ENCODE measurements at places on chromosomes 16 and 17.

DNA sequence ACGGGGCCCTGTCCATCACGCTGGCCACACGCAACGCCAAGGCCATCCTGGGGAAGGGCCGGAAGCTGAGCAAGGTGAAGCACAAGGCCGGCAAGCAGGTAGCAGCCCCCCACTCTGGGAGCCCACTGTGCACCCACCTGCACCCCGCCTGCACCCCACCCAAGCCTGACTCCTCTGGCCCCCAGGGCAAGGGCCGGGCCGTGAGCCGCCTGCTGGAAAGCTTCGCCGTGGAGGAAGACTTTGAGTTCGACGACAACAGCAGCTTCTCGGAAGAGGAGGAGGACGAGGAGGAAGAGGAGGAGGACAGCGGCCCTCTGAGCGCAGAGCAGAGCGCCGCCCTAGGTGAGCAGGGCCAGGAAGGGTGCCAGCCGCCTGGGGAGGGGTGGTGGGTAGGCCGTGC, 54.0 kb downstream of the ACTG1 start:
- no peak for DNase-seq
- peaks cover 11% of the 10 kb centered on the region for H3K4me1 ChIP-seq
- no peak overlapping the region for H3K27ac ChIP-seq

- H3K36me3 ChIP-seq, result no peaks in the 10 kb centered on the region
- no peak for DNase-seq
- no peak overlapping the region for H3K27ac ChIP-seq
- H3K4me1 ChIP-seq, result no peaks in the 10 kb centered on the region
These were observed 102.0 kb downstream of the ADAMTS18 start for GRCh38 chr16:77332792-77333191.

DNA sequence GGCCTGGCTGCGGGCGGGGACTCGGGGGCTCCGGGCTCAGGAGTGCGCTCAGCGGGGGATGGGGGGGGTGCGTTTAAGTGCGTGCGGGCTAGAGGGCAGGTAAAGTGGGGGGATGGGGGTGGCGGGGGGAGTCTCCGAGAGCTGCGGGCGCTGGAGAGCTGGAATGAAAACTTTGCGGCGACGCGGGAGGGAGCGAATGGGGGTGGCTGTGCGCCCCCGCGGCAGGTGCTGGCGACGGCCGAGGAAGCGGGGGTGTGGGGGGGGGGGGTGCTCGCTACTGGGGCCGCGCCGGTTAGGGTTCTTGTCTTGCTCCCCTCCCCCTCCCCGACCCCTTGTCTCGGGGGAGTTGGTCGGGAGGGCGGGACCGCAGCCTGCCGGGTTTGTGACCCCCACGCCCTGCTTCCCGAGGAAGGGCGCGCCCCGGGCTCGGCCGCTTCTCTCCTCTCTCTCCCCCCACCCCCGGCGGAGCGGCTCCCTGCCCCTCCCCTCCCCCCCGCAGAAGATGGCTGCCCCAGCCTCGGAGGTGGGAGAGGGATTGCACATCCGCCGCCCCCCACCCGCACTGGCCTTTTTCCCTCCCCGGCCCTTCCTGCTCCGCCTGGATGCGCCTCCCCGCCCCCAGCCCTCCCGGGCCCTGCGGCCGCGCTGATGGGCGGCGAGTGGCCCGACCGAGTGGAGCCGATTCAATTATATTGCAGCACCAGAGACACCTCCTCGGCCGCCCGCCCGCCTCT, 649 bp downstream of the GSE1 start:
- DNase-seq, result peak; percentile 68
- no peaks in the 10 kb centered on the region for H3K27me3 ChIP-seq
- no peaks in the 10 kb centered on the region for H3K36me3 ChIP-seq
- H3K4me1 ChIP-seq, result peaks cover 62% of the 10 kb centered on the region

DNA sequence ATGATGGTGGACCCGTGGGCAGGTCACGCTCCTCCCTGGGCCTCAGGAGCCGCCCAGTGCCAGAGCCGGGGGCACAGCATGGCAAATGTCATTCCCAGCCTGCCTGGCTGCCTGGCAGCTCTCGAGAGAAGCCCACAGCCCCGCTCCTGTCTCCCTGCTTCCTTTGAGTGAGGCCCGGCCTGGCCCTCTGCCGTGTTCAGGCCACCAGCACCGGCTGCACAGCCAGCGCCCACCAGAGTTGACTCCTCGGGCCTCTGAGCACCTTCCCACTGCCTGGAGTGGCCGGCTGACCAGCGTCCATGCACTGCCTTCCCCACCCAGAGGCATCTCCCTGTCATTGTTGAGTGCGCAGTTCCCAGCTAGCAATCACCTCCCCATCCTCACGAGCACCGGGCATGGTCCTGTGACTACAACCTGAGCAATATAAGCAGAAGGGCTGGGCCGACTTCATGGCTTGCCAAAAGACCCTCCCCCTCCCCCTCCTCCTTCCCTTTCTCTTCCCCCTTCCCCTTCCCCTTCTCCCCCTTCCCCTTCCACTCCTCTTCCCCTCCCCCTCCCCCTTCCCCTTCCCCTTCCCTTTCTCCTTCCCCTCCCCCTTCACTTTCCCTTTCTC, 11.9 kb upstream of the SLC38A10 start:
- H3K27me3 ChIP-seq, result no peaks in the 10 kb centered on the region
- H3K4me3 ChIP-seq, result no peak overlapping the region
- no peaks in the 10 kb centered on the region for H3K36me3 ChIP-seq
- H3K27ac ChIP-seq, result no peak overlapping the region
- peaks cover 19% of the 10 kb centered on the region for H3K4me1 ChIP-seq

GRCh38 chr16:3149193-3149530, 14.3 kb downstream of the ZNF213 start:
- no peaks in the 10 kb centered on the region for H3K27me3 ChIP-seq
- no peaks in the 10 kb centered on the region for H3K4me1 ChIP-seq
- DNase-seq, result no peak
- H3K27ac ChIP-seq, result peak overlapping the region; percentile 91

GRCh38 chr17:78138204-78139060, 7.8 kb upstream of the C17orf99 start:
- H3K4me3 ChIP-seq, result no peak overlapping the region
- H3K4me1 ChIP-seq, result peaks cover 41% of the 10 kb centered on the region
- no peak overlapping the region for H3K27ac ChIP-seq
- H3K36me3 ChIP-seq, result no peaks in the 10 kb centered on the region
- no peak for DNase-seq
- no peaks in the 10 kb centered on the region for H3K27me3 ChIP-seq

DNA sequence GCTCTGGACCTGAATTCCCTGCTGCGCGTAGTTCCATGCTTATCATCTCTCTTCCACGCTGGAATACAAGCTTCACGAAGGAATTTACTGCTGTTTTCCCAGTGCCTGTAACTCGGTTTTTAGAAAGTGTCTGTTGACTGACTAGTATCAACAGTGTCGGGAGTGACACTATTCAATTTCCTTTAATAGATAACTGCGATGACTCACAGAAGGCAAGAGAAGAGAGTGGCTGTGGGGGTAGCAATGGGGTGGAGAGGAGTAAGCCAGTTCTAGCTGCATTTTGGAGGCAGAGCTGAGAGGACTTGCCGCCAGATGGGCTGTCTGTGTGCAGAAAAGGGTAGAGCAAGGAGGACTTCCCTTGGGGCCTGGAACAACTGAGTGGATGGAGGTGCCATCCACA, 25.2 kb downstream of the B4GALNT2 start:
- no peak for DNase-seq
- H3K4me3 ChIP-seq, result no peak overlapping the region
- H3K36me3 ChIP-seq, result no peaks in the 10 kb centered on the region

- H3K36me3 ChIP-seq, result no peaks in the 10 kb centered on the region
- no peak for DNase-seq
These were observed 17.6 kb downstream of the PEMT start for GRCh38 chr17:17573912-17574311.

- DNase-seq, result no peak
- H3K27me3 ChIP-seq, result no peaks in the 10 kb centered on the region
- no peaks in the 10 kb centered on the region for H3K36me3 ChIP-seq
- H3K4me1 ChIP-seq, result no peaks in the 10 kb centered on the region
- no peak within 1 kb of the TSS for H3K4me3 ChIP-seq
These were observed at the start of gene MYH13 for GRCh38 chr17:10372906-10373305. TSS of gene MYH13 (minus strand) at chr17:10373006. CDS start at chr17:10364530, 8,476 bp downstream.

DNA sequence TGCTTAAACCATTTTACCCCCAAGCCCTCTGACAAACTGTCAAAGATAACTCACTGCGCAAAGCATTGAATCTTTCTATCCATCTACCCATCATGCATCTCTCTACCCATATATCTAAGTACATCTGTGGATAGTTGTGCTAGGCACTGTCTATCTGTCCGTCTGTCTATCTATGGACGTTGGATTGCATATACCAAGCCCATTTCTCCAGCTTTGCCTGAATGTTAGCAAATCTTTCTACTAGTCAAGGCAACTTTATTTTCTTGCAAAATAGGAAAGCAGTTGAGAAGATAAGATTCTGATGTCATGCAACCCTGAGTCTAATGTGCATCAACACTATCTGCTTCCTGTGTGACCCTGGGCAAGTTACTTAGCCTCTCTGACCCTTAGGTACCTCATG, 117.2 kb downstream of the XYLT1 start:
- H3K27me3 ChIP-seq, result no peaks in the 10 kb centered on the region
- no peak for DNase-seq
- H3K4me3 ChIP-seq, result no peak overlapping the region
- H3K4me1 ChIP-seq, result peaks cover 10% of the 10 kb centered on the region
- H3K27ac ChIP-seq, result no peak overlapping the region

DNA sequence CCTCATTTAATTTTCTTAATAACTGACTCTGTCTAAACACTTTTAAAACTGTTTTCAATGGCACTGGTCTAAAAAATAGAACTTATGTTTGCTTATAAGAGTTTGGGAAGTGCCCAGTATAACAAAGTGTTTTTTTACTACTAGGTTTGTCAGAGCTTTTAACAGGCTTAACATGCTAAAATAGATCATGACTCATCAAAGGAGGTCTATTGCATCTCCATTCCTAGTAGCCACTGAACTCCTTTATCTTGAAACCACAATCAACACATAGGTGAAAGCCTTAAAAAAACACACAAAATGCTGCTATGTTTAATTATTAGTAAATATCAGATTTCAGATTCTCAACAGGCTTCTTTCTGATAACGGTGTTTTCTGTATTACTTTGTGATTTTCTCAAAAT, 196.4 kb upstream of the KIF2B start:
- H3K27ac ChIP-seq, result no peak overlapping the region
- no peaks in the 10 kb centered on the region for H3K36me3 ChIP-seq
- no peak for DNase-seq
- no peaks in the 10 kb centered on the region for H3K4me1 ChIP-seq

- H3K36me3 ChIP-seq, result no peaks in the 10 kb centered on the region
- no peak overlapping the region for H3K4me3 ChIP-seq
- H3K27me3 ChIP-seq, result no peaks in the 10 kb centered on the region
- peaks cover 17% of the 10 kb centered on the region for H3K4me1 ChIP-seq
These were observed 13.5 kb upstream of the DPEP1 start for GRCh38 chr16:89599902-89600301.

GRCh38 chr17:28151001-28151400, 108.5 kb downstream of the NLK start:
- DNase-seq, result no peak
- no peak overlapping the region for H3K4me3 ChIP-seq
- H3K4me1 ChIP-seq, result no peaks in the 10 kb centered on the region
- no peaks in the 10 kb centered on the region for H3K27me3 ChIP-seq
- no peak overlapping the region for H3K27ac ChIP-seq
- H3K36me3 ChIP-seq, result no peaks in the 10 kb centered on the region

- H3K27ac ChIP-seq, result no peak overlapping the region
- H3K27me3 ChIP-seq, result no peaks in the 10 kb centered on the region
- H3K4me3 ChIP-seq, result no peak overlapping the region
- H3K36me3 ChIP-seq, result no peaks in the 10 kb centered on the region
- DNase-seq, result no peak
These were observed 22.3 kb downstream of the DCAKD start for GRCh38 chr17:45029096-45029495.

- no peaks in the 10 kb centered on the region for H3K36me3 ChIP-seq
- no peaks in the 10 kb centered on the region for H3K4me1 ChIP-seq
- no peak overlapping the region for H3K4me3 ChIP-seq
- no peak overlapping the region for H3K27ac ChIP-seq
- DNase-seq, result no peak
These were observed 48.2 kb downstream of the CEP112 start for GRCh38 chr17:66143657-66144282.

GRCh38 chr17:46944931-46945330, 22.0 kb downstream of the GOSR2 start:
- DNase-seq, result no peak
- no peaks in the 10 kb centered on the region for H3K27me3 ChIP-seq
- H3K27ac ChIP-seq, result no peak overlapping the region

DNA sequence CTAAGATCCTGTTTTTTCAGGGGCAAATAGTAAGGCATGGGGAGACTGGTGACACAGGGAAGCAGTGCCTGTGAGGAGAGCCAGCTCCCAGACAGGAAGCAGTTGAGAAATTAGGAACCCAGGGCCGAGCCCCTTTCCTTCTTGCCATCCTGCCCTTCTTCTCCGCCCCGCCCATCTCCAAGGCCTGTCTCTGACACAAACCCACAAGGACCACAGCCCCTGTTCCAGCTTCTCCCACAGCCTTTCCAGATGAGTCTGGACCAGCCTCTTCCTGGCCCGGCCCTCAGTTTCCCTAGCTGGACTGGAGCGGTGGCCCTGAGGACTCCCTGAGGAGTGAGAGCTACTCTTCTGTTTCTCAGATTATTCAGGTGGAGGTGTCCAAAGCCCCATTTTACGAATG, 9.9 kb downstream of the CCDC102A start:
- peak; percentile 42 for DNase-seq
- peaks cover 24% of the 10 kb centered on the region for H3K4me1 ChIP-seq
- H3K27ac ChIP-seq, result peak overlapping the region; percentile 3

DNA sequence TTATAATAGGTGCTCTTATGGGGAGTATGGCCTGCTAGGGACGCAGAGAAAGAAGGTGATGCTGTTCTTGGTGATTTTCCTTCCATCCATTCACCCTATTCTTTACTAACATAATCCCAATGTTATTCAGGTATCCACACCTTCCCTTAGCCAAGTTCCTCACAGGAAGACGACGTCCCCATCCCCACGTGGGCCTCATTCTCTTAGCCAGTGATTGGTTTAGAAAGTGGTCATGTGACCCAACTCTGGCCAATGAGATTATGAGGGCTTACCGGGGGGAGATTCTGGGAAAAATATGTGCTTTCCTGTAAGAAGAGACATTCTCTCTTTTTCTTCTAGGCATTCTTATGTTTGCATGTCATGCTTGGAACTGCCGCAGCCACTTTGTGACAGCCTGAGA, 474.7 kb downstream of the HAPSTR1 start:
- H3K4me3 ChIP-seq, result no peak overlapping the region
- no peaks in the 10 kb centered on the region for H3K27me3 ChIP-seq
- H3K36me3 ChIP-seq, result no peaks in the 10 kb centered on the region
- no peak for DNase-seq
- no peaks in the 10 kb centered on the region for H3K4me1 ChIP-seq
- no peak overlapping the region for H3K27ac ChIP-seq

DNA sequence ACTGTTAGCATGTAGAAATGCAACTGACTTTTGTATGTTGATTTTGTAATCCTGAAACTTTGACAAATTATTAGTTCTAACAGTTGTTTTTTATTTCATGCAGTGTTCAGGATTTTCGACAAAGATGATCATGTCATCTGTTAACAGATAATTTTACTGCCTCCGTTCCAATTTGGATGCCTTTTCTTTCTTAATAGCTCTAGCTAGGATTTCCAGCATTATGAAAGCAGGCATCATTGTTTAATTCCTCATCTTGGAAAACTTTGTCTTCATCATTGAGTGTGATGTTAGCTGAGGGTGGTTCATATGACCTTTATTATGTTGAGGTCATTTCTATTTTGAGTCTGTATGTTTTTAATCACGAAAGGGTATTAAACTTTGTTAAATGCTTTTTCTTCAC, 31.9 kb downstream of the RMI2 start:
- H3K4me1 ChIP-seq, result no peaks in the 10 kb centered on the region
- no peak overlapping the region for H3K4me3 ChIP-seq
- DNase-seq, result no peak
- no peaks in the 10 kb centered on the region for H3K36me3 ChIP-seq
- H3K27me3 ChIP-seq, result no peaks in the 10 kb centered on the region

- no peak for DNase-seq
- no peaks in the 10 kb centered on the region for H3K27me3 ChIP-seq
- H3K4me3 ChIP-seq, result no peak overlapping the region
- H3K27ac ChIP-seq, result no peak overlapping the region
- H3K4me1 ChIP-seq, result no peaks in the 10 kb centered on the region
These were observed 7.1 kb downstream of the MINK1 start for GRCh38 chr17:4839965-4840892.

Measured in Peyer's patch (tissue), 4 donors.